Large intestine (tissue), 12 donors: ENCODE measurements at places on chromosomes 1 and 21. TPM values are rescaled to one million over a fixed set of nuclear protein-coding genes. Genes with fewer than 3 reads are reported as not detected.

DNA sequence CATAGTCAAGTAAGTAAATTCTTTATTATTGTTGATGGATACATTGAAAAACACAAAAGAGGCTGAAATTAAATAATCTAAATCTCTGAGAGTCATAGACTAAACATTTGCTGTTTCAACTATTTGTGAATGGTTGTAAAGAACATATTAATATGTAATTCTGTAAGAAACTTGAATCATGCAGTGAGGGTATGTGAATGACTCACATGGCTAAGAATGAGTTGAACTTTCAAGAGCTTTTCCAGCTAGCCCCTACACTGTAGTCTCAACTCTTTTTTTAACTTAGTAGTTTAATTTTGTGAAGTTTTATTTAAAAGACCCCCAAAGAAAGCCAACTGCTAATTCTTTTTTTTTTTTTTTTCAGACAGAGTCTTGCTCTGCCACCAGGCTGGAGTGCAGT is 588.1 kb downstream of the DPYD start:
- H3K36me3 ChIP-seq: no peaks in the 10 kb centered on the region
- no peak for DNase-seq
- no peaks in the 10 kb centered on the region for H3K27me3 ChIP-seq
- no peaks in the 10 kb centered on the region for H3K4me1 ChIP-seq
- no peak overlapping the region for H3K4me3 ChIP-seq

GRCh38 chr1:229941160-229941559 is 125.9 kb upstream of the GALNT2 start:
- no peak overlapping the region for H3K27ac ChIP-seq
- peak; percentile 59 for DNase-seq
- H3K27me3 ChIP-seq: no peaks in the 10 kb centered on the region
- no peaks in the 10 kb centered on the region for H3K36me3 ChIP-seq

Gene CRNN
- not detected for polyA plus RNA-seq

Gene FALEC
- 0.31 TPM for polyA plus RNA-seq

Gene NBPF4
- not detected for polyA plus RNA-seq
